NB4 (cell line): ENCODE measurements at places on chromosomes 5 and 9.
A peak's percentile ranks its signal among the peaks of the same experiment; 100 is the strongest.

- DNase-seq, result no peak
These were observed 72.3 kb downstream of the XRCC4 start for GRCh38 chr5:83149671-83150070.

GRCh38 chr9:95494022-95494415 is 22.8 kb downstream of the PTCH1 start:
- DNase-seq, result peak; percentile 64

DNA sequence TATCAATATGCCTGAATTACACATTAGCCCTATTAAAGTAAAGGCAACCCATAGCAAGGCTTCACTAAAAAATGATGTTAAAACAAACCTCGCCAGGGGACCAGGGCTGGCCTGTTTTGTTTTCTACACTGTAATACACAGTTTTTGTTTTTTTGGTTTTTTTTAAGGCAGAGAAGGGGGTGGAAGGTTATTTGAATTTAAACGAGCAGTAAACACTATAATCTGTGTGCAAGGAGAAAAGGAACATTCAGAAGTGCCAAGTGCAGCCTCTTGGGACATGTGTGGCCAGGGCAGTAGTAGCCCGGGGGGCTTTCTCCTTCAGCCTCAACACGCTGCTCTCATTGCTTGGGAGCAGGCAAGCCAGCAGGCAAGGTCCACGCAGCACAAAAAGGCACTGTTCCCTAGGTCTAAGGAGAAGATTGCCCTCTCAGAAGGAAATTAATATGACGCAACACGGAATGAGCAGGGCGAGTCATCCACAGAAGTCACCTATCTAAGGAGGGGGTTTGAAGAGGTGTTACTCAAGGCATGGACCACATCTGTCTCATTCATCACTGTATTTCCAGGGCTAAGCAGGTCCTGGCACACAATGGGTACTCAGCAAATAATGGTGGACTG is 16.2 kb downstream of the SIL1 start:
- peak; percentile 67 for DNase-seq

DNA sequence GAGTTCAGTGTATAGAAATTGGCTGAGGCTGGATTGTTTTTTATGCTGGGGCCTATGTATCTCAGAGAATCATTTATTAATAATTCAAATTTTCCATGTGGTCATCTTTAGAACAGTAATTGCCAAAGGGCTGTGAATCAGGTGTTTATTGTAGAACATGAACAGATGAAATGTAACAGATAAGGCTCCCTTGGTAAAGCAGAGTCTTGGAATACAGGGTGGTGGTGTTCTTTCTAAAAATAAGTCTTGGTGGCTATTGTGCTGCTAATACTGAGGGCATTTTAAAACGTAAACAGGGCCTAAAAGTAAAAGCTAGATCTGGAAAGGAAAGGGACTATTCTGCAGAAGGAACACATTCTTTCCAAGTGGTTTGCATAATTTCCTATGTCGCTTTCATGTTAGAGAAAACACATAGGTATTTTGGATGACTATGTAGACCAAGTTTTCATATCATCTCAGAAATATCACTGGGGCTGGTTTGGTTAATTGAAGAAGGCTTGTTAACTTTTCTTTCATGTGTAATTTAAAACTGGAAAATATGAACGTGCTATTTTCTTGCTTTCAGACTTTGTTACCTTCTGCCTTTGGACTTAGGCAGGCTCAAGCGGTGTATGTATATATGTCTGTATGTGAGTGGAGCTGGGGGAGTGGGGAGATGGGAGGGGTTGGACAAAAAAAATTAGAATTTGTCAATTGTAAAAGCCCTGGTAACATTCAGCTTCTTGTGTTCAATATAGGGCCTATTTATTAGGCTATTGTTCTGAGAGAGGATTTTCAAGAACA is 119.9 kb upstream of the ANKRD55 start:
- no peak for DNase-seq

DNA sequence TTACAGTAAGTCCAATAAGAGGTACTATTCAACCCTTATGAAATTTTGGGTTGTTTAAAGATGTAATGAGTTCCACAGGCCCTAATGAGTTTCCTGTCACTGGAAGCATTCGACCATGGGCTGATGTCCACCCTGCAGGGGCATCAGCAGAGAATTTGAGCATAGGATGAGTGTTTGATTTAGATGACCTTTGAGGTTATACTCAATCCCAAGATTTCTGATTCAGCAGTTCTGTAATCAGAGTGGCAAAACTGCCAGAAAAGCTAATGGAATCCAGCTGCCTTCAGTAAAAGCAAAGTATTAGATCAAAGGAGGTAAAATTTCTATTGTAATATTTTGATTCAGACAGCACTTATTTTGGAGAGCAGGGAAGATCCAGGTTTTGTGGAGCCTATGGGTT is 68.3 kb downstream of the COX7C start:
- no peak for DNase-seq

- DNase-seq, result no peak
These were observed 66.3 kb upstream of the PRRC1 start for GRCh38 chr5:127451096-127451495.
